Smooth muscle cell of the brain vasculature (primary cell): ENCODE measurements at places on chromosomes 13 and 19.

GRCh38 chr13:77860507-77860981 is 58.1 kb downstream of the EDNRB start:
- DNase-seq = no peak

DNA sequence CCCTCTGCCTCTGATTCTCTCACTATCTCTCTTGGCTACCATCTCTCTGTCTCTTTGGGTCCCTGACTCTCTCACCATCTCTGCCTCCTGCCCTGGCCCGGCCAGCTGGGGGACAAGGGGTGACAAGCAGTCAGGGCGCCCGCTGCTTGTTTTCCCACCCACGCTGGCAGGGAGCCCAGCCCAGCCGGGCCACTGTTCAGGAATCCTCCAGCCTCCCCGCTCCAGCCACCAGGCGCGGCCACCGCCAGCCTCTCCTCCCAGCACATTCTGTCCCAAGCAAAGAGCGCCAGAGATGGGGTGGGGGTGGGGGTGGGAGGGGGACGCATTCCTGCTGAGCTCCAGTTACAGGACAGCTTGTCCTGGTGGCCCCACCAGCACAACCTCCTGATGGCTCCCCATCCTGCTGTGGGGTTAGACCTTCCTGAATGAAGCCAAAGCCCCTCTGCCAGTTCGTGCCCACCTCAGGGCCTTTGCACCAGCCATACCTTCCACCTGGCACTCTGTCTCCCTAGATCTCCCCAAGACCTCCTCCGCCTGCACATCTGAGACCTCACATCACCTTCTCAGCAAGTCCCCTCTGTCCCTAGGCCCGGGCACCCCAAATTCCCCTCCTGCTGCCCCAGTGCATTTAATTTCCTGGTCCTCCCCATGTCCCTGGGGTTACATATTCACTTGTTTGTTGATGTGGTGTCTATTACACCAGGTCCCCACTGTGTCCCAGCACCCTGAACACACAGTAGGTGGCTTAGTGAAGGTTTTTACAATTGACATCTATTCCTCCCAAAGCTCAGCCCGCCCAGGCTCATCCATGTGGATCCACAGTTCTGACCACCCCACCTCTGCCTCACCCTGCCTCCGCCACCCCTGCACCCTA is 12.5 kb downstream of the ARRDC2 start:
- DNase-seq = no peak

- no peak for DNase-seq
Observed at GRCh38 chr13:110194451-110194850, 112.5 kb downstream of the COL4A1 start.

- DNase-seq = no peak
Observed at GRCh38 chr19:33100894-33101644, 20.1 kb downstream of the GPATCH1 start.

DNA sequence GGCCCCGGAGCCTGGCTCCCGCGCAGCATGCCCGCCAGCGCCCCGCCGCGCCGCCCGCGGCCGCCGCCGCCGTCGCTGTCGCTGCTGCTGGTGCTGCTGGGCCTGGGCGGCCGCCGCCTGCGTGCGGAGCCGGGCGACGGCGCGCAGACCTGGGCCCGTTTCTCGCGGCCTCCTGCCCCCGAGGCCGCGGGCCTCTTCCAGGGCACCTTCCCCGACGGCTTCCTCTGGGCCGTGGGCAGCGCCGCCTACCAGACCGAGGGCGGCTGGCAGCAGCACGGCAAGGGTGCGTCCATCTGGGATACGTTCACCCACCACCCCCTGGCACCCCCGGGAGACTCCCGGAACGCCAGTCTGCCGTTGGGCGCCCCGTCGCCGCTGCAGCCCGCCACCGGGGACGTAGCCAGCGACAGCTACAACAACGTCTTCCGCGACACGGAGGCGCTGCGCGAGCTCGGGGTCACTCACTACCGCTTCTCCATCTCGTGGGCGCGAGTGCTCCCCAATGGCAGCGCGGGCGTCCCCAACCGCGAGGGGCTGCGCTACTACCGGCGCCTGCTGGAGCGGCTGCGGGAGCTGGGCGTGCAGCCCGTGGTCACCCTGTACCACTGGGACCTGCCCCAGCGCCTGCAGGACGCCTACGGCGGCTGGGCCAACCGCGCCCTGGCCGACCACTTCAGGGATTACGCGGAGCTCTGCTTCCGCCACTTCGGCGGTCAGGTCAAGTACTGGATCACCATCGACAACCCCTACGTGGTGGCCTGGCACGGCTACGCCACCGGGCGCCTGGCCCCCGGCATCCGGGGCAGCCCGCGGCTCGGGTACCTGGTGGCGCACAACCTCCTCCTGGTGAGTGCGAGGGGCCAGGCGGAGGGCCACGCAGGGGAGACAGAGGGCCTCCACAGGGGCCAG is at the start of gene KL:
Gene KL (plus strand): TSS at position 10 of the 909 bp plus-strand sequence. CDS start 18 bp downstream, at position 28.
- no peak for DNase-seq

GRCh38 chr13:99835442-99835841 is 136.1 kb downstream of the ZIC5 start:
- DNase-seq = no peak

GRCh38 chr13:45162194-45162593 is 38.7 kb downstream of the KCTD4 start:
- DNase-seq = no peak

DNA sequence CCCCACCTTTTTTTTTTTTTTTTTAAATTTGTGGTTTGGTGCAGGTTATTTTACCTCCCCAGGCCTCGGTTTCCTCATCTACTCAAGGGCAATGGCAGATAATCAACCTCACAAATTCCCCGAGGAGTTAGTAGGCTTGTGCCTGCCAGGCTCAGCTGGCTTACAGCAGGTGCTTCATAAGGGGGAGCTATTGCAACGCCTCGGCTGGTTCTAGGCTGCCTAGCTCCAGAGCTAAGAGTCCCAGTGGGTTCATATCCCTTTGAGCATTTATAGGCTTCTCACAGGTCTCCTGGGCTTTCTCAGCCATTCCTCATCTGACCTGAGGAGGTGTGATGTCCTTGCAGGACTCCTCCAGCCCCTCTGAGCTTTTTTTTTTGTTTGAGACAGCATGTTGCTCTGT is 10.6 kb downstream of the BCKDHA start:
- no peak for DNase-seq
